Amniotic epithelial cell (primary cell): ENCODE measurements at places on chromosomes 5 and 9.

DNA sequence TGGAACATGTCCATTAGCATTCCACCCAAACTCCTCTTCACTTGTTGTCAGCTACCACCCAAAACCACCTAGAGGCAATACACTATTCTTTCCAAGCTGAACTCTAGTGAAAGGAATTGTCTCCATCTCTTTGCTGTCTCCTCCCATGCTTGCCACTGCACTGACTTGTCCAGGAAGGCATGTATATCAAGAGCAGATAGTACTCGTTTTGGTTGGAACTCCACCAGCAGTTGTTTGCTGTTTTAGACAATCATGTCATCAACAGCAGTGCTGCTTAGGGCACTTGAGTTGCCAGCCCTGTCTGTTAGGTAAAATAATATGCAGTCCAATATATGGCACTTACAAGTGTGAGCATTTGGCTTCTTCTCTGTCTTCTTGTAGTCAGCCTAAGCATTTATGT, 80.0 kb upstream of the SAP30L start:
- DNase-seq = no peak

- DNase-seq = peak; percentile 71
These were observed 39.4 kb downstream of the MRPS27 start for GRCh38 chr5:72280581-72281069.

GRCh38 chr5:130278136-130278535, 373.9 kb downstream of the CHSY3 start:
- DNase-seq = no peak

DNA sequence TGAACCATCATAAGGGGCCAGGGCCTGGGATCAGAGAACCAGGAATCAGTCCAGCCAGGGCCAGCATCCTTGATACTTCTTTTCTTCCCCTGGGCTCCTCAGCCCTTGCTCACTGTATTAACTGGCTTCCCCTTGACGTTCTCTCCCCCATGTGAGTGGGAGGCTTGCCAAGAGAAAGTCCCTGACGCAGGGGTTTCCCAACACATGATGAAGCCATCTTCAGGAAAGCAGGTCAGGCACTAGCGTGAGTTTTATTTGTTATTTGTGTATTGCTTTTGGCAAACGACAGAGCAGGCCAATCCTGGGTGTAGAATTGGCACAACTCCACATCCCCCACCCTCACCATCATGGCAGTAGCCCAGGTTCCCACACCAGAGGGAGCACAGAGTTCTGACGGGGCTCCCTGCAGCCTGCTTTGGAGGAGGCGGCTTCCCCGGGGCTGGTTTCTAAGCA, 165.5 kb upstream of the NFIL3 start:
- DNase-seq = peak; percentile 87

DNA sequence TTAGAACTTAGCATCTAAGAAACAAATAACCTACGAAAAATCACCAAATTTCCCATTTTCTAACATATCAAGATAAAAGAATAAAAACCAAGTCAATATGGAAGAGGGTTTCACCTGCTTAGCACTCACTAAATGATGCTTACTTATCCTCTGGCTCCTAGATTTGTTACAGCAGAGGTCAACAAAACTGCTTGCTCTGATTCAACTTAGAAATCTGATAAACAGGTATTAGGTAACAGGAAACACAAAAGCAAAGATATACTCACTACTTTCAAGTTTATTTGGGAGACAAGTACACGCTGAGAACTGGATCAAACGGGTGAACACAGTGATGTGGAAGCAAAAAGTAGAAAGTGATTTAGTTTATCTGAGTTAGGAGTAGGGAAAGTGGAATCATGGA, 235.7 kb upstream of the TARS1 start:
- no peak for DNase-seq

DNA sequence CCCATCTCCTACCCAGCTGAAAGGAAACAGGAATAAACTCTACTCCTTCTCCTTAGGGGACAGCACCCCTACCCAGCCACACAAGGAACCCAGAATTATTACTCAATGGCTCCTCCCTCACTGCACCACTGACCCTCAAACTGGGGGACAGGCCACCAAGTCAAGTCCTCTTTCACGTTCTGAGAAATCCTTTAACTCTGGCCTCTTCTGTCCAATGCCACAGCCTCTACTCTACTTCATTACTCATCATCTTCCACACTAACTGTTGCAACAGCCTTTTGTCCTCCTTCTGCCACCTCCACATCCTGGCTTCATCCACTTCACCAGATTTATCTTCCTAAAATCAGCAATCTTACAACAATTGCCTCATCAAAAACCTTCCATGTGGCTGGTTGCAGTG, 6.8 kb downstream of the TTC39B start:
- peak; percentile 47 for DNase-seq

DNA sequence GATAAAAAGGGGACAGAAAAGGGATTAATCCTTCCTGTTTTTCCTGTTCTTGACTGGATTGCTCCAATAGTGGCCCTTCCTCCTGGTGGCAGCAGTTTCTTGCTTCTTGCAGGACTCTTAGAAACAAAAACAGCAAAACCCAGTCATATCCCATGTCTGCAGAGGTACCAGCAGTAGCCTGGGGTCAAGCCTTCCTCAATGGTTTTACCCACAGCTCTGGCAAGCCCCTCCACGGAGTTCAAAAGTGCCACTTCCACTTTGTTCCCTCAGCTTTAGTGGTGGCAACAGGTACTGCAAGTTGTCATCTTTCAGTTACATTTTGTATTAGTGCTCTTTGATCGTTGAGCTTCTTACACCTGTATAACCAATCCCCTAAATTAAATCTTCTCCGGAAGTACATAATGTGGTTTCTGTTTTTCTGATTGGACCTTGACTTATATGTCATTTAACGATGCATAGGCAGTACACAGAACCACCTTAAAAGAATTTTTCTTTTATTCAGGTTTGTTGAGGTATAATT, 8.7 kb upstream of the RANBP6 start:
- no peak for DNase-seq

DNA sequence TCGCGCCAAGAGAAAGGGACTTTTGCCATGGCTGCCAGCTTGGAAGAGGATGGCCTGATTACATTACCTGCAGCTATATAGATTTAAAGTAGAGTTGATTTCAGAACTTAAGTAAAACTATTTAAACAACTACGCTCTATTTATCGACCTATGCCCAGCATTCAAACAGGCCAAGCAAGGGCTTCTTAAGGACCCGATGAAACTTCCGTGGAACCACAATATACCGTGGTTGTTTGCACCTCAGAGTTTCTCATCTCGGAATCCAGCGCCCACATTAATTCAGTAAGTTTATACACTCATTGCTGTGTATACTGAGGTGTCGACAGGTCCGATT, 505 bp upstream of the CDC14B start:
- DNase-seq = no peak

GRCh38 chr9:87290241-87291052, 207.2 kb upstream of the DAPK1 start:
- peak; percentile 98 for DNase-seq
